ENCODE measurements at places on chromosomes 1 and 21.
A peak's percentile ranks its signal among the peaks of the same experiment; 100 is the strongest.

GRCh38 chr1:19921310-19921709 is 2.1 kb downstream of the PLA2G2E start:
- no peak for DNase-seq

DNA sequence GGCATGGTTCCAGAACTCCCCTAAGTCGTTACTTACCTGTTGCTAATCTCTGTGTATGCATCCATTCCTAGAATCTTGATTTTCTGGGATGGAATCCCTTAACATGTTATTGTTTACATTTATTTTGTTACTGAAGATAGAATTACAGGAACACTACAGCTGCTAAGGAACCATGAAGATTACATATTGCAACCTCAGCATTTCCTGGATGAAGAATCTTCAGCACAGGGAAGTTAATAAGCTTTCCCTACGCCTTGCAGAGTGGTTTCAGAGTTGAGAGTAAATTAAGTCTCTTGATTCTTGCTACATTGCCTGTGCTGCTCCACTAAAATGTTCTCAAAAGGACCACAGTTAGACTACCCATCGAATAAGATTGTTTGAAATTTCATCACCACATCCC is 31.4 kb upstream of the GBP6 start:
- no peak for DNase-seq

- no peak for DNase-seq
Measured at GRCh38 chr1:178798232-178798861, 72.5 kb downstream of the ANGPTL1 start.

DNA sequence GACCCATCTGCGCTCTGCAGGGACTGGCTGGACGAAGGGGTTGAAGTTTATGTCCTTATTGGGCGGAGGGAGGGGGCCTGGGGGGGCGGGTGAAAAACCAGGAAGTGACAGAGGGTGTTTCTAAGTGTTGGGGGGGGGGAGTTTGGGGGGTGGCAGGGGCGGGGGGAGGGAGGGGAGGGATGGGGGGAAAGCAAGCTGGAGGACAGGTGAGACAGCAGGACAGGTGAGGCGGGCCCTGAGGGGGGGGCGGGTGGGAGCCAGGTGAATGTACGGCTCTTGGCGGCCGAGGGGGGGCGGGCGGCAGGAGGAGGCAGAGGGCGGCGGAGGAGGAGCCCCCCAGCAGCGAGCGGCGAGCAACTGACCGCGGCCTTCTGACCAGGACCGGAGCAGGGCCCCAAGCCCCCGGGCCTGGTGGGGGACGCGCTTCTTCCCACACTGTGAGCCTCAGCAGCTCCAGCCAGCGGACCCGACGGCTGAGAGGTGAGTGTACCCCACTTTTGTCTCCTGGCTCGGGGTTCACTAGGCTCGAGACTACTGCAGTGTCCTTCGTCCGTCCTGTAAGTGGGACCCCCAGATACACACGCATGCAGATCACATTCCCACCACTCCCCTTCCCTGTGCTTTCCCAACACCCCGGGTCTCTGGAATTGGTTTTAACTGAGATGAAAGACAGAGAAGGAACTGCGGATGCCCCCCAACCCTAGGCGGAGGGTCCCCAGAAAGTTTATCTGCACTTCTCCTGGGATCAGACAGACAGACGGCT is at the start of gene ZBTB7B:
Gene ZBTB7B (plus strand): TSS at position 339 of the 763 bp plus-strand sequence. CDS start 11,859 bp downstream, outside the sequence.
- DNase-seq, result no peak

DNA sequence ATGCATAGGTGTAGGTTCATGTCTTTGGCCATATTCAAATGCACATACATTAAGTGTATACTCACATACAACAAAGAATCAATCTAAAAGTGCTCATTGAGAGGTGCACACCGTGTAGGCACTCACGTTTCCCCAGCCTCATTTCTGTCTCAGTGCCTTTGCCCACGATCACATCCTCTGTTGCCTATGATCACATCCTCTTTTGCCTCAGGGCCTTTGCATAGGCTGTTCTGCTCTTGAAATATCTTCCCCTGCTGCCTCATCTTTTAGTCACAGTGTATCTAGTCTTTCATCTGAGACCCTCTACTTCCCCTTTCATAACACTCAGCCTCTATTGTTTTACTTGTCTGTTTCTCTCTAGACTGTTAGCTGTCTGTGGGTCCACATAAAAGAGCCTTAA is 69.3 kb downstream of the FOXD2 start:
- DNase-seq, result no peak

DNA sequence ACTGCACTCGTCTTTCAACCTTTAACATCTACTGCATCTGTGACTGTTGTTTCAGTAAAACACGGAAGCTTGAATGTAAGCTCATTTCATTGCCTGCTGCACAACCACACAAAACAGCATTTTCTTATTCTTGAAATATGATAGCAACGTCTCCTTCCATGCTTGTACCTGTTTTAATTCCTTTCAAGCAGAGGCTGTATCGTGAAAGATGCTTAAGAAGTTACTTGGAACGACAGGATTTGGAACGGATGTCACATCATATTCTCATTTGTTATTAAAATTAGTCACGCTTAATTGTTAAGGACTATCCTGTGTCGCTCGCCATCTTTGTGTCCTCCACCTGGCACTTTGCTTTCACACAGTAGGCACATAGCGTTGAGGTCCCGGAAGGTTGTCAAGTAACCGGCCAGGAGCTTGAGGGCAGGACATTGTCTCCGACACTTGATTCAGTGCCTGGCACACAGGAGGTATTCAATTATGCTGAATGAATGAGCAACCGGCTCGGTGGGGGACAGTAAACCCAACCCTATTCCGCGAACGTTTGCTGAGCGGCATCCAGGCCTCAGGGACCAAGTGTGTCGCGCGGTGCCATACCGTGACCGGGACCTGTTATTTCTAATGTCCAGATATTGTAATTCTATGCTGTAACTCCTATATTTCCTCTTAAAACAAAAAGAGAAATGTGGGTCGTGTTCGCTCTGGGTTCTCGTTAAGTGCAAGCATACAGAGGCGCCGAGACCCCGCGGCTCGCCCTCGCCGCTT is 499 bp upstream of the SH3GLB1 start:
- DNase-seq, result peak; percentile 29

DNA sequence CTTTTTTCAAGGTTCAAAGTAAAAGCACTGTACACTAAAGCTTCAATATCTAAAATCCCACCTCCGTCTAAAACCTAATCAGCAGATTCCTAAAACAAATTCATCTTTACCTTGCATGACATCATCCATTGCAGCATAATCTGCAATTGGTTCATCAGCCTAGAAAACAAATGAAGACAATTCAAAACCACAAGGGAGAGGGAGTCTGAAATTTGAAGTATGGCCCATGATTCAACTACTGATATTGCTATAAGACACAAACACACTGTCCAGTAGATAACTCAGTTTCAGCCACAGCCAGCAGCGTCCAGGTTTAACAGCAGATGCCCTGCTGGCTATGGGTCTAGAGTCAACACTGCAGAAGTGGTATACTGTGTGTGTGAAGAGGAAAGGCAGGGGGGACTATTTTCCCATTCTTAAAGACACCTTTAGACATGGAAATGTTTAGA is 17.9 kb upstream of the RAP1GAP start:
- no peak for DNase-seq

Measured in activated T-cell treated with anti-CD3 and anti-CD28 coated beads for 1 hour (primary cell).